T47D (cell line): ENCODE measurements at places on chromosomes 11 and 22.
A peak's percentile ranks its signal among the peaks of the same experiment; 100 is the strongest.

DNA sequence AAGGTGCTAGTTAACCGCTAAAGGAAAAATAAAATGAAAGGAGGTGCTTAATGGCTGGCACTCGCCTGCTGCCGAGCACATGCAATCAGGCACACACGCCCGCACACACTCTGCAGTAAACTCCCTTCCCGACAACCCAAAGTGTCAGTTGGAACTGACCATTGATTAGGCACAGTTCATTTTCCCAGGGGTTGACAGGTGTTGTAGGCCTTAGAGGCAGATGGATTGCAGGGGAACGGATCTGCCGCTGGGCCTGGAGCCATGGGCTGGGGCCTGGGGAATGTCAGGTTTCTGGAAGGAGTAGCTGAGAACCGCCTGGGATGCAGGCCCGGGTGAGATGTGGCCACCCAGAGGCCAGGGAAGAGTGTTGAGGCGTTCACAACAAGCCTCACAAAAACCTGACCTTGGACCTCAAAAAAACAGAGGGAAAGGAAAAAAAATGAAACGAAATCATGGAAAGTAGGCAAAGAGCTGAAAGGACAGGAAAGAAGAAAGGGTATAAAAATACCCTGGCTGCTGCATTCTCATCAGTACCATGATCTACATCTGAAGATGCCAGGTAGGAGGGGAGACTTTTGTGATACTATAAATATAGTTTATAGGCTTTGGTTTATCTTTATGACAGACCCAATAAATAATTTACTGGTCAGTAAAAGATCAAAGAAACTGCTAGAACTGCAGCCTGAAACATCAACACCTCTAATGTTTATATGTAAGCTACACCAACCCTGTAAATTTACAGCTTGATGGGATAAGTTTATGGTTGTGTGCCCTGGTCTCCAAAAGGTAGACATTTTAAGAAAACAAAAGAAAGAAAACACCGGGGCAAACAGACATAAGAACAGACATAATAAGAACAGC, 313.4 kb downstream of the BUD13 start:
- DNase-seq, result no peak

GRCh38 chr11:130100381-130101095, 30.8 kb downstream of the APLP2 start:
- no peak for DNase-seq

- DNase-seq, result no peak
These were observed 85.3 kb downstream of the CACNA1I start for GRCh38 chr22:39655831-39656230.

DNA sequence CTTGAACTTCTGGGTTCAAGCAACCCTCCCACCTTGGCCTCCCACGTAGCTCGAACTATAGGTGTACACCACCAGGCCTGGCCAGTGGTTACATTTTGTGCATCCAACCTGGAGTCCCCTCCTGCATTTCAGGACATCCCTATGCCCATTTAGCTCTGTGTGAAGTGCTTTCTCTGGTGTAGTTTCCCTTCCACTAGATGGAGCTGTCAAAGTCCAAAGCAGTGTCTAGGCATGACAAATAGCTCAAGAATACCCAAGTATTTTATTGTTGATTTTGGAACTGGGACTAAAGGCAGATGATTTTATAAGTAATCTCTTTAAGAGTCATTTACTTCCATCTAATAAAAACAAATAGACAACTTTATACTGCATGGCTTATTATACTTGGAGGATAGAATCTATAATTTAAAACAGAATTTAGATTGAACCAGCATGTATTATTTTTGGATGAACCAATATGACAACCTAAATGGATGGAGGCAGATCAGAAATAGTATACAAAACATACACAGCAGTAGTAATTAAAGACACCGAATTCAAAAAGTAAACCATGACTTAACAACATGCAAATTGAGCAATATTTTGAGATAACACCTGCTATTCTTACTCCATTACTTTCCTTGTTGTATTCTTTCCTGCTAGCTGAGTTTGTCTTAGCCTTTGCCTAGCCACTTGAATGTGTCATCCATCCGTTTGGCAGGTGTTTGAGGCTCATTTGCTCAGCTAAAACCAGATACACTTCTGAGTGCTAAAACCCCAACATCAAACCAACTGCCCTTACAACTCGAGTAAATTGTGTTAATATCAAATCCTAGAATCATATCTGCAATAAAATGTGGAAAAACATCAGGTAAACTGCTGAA, 37.7 kb downstream of the EIF4ENIF1 start:
- DNase-seq, result peak; percentile 70

DNA sequence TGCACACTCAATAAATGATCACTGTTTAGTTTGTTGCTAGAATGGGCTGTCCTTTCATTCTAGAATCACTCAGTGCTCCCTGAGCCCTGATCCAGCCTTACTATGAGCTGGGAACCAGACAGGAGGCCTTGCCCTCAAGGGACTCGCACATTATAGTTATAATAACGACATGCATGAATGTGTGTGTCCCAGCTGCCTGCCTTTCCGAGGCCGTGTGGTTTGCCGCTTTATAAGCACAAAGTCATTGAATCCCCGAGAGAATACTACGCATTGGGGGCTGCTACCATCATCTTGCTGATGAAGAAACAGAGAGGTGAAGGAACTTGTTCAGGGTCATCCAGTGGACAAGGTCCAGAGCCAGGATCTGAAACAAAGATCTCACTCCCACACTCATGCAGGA, 75.7 kb downstream of the NFAM1 start:
- DNase-seq, result no peak

- DNase-seq, result no peak
These were observed 18.5 kb downstream of the FIBIN start for GRCh38 chr11:27012234-27012921.

DNA sequence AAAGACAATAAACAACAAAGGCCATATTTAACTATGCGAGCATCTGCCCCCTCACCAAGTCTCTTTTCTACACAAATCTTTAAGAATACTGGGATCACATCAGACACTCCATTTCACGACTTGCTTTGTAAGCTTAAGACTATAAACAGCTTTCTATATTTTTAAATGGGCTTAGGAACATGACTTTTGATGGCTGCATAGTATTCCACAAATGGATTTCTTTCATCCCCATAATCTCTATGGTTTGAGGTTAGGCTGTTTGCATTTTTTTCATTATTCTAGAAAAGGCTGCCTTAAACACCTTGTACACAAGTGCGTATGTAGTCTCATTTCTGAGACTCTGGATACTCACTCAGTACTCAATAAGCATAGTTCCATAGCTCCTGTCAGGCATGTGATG, 52.8 kb downstream of the DGCR2 start:
- DNase-seq, result no peak

- no peak for DNase-seq
These were observed 20.8 kb upstream of the PICALM start for GRCh38 chr11:86089659-86090058.

DNA sequence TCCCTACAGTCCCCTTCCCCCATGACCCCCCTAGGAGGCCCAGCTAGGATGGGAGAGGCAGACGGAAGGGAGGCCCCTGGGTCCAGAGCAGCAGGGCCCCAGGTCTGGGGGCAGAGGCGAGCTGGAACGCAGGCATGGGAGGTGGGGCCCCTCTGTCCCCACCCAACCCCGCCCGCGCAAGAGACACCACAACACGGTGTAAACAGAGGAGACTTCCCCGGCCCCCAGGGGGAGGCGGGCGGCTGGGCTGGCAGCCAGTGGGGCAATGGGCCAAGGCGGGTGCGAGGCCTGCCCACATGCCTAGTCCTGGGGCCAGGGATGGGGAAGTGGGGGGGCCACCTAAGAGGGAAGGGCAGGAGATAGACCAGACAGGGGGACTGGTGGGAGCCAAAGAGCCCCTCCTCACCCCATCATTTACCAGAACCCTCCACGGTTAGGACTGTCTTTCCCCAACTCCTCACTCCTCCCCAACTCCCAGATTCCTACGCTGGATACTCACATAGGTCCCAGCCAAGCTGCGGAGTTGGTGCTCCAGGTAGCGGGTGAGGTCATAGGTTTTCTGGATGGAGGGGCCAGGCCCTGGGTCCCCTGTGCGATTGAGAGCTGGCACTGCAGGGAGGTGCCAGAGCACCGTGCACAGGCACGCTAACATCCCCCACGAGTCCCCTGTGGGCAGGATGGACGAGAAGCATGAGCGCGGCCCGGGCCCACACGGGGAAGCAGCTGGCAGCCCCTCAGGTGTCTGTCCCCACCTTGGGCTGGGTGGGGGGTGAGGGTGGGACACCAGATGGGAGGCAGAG, 6.2 kb downstream of the CLCF1 start:
- DNase-seq, result no peak

DNA sequence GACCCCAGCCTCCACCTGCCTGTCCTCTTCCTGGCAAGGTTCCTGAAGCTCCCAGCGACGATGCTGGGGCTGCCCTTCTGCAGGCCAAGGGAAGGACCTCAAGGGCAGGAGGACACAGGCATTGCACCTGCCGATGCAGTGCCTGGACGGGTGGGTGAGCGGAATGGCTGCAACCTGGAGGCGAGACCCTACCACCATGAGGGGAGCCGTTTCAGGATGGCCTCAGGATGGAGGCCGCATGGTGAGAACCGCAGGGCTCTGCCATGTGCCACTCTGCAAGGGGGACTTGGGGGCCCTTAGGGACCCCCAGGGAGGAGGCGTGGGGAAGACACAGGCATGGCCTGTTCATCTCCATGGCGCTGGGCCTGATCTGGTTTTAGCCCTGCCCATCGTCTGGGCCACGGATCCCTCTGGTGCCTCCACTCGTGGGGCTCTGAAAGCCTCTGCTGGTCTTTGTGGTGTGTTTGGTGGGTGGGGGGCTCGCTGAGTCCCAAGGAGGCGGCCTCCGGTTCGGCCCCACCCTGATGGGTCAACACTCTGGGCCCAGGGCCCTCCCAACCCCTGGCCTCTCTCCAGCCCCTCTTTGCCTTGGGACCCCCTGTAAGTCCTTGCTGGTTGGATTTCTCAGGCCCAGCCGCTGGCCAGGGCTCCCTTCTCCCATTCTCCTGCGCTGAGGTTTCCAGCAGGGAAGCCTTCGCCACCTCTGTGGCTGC, 1.3 kb upstream of the LSP1 start:
- DNase-seq, result no peak

- DNase-seq, result no peak
These were observed 565.8 kb upstream of the LRRC4C start for GRCh38 chr11:42025121-42025803.

DNA sequence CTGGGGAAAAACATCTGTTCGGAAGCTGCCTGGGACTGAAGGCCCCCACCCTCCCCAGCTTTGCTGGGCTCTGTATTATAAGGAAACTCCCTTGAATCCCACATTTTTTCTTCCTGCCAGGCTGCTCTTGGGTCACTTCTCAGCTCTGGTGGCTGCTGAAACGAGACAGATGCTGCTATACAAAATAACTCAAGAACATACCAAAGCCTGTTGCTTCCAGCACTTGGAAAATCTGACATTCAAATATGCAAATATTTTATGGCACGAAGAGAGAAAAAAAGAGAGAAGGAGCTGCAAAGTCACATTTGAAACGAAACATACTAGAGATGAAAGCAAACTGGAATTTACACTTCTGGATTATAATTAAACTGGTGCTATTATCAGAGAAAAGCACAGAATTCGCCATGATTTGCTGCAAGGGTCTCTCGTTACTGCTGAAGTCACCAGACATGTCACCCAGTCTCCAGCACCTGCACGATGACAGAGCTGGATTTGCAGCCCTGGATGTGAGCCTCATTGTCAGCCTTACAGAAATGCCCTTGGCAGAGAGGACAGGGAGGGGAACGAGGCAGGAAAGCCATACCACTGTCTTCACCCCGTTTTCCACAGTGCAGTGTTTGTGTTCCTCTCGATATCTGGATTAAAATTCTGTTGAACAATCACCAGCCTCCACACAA, 47.9 kb upstream of the IGSF9B start:
- no peak for DNase-seq

- DNase-seq, result no peak
These were observed 35.1 kb downstream of the MTMR2 start for GRCh38 chr11:95888852-95889251.

DNA sequence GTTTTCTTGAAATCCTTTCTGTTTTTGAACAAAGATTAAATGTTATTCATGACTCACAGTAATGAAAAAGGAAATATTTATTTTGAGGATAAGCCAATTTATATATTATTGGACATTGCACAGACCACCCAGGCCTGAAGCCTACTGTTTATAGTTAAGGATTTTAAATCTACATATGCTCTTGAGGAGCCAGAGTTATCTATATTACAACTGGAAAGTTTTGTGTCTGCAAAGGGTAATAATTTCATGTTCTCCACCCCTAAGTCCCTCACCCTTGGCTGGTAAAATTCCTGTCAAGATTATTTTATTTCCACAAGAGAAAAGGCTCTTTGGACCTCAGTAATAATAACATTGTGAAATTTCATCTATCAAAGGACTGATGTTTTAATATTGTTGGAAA, 228.2 kb downstream of the TMEM135 start:
- DNase-seq, result no peak

GRCh38 chr22:33397381-33397907, 339.3 kb upstream of the SYN3 start:
- DNase-seq, result no peak

- peak; percentile 66 for DNase-seq
These were observed 530.5 kb upstream of the CCDC90B start for GRCh38 chr11:83816572-83817187.

- DNase-seq, result no peak
These were observed 870.2 kb downstream of the BRD1 start for GRCh38 chr22:48957311-48957986.

DNA sequence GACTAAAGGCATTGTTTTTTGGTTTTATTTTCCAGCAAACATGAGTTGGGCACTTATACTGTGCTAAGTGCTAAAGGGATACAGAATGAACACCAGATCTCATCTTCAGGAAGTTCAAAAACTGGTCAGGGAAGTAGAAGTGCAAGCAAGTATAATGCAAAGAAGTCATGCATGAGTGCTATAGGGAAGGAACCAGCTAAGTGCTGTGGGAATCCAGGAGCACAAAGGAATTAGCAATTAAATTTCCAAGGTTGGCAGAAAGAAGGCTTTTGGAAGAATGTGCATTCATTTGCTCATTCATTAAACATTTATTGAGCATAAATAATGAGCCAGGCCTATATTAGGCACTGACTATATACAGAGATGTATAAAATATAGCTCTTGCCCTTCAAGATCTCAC, 143.7 kb upstream of the ARHGAP42 start:
- DNase-seq, result no peak

GRCh38 chr11:67280788-67281551, 8.1 kb upstream of the ANKRD13D start:
- no peak for DNase-seq

GRCh38 chr11:122165607-122166371, 49.8 kb upstream of the BLID start:
- DNase-seq, result no peak

GRCh38 chr11:116193321-116194131, 579.3 kb downstream of the BUD13 start:
- peak; percentile 38 for DNase-seq

DNA sequence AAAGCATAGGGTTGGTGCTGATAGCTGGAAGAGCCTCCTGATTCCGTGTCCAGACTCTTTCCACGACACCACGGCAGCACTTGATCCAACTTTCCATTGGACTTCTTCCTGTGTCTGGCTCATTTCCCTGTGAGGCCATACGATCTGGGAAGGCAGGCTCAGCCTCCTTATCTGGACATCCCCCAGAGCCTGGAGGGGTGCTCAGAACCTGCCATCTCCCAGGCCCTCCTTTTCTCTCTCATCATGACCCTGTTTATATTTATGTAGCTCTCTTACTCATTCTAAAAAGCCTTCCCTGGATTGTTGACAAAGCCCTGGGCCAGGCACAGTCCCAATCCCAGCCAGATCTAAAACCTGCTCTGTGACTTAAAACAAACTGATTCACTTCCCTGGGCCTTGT, 7.8 kb upstream of the BCL9L start:
- peak; percentile 73 for DNase-seq
